Dermis blood vessel endothelial cell (primary cell): ENCODE measurements at places on chromosomes 4 and X. TPM values are rescaled to one million over a fixed set of nuclear protein-coding genes. Genes with fewer than 3 reads are reported as not detected.

Gene RAB39B
- total RNA-seq: 0.14 and 0.17 TPM in 2 replicates

Gene MUC7
- not detected in 2 replicates for total RNA-seq

Gene ATP2B3
- total RNA-seq: under 0.01 TPM in 1 of 2 replicates, not detected in the other

Gene ETNPPL
- not detected in 2 replicates for total RNA-seq

Gene TCEAL3
- 8.0 and 8.4 TPM in 2 replicates for total RNA-seq

Gene PLP1
- total RNA-seq: 0.28 TPM in 1 of 2 replicates, not detected in the other

Gene HPGD
- total RNA-seq: 0.19 and 0.51 TPM in 2 replicates

Gene ABHD18
- 10.7 and 12.6 TPM in 2 replicates for total RNA-seq

Gene FAM9A
- not detected in 2 replicates for total RNA-seq

Gene RASL11B
- not detected in 2 replicates for total RNA-seq

Gene ENPP6
- total RNA-seq: 0.05 TPM in 1 of 2 replicates, not detected in the other

Gene TLR8
- not detected in 2 replicates for total RNA-seq

Gene SASH3
- not detected in 2 replicates for total RNA-seq

Gene RAB40AL
- total RNA-seq: 0.14 TPM in 1 of 2 replicates, not detected in the other

Gene AMTN
- total RNA-seq: not detected in 2 replicates

Gene SOWAHB
- under 0.01 TPM in 1 of 2 replicates, not detected in the other for total RNA-seq
